Activated CD4-positive, alpha-beta T cell treated with anti-CD3 and anti-CD28 coated beads, Interleukin-2, amount 50 U/mL, for 1 hour (primary cell): ENCODE measurements at places on chromosomes 3 and 15.

GRCh38 chr3:146226881-146227280 lies 24.0 kb downstream of the PLSCR4 start:
- no peak for DNase-seq

DNA sequence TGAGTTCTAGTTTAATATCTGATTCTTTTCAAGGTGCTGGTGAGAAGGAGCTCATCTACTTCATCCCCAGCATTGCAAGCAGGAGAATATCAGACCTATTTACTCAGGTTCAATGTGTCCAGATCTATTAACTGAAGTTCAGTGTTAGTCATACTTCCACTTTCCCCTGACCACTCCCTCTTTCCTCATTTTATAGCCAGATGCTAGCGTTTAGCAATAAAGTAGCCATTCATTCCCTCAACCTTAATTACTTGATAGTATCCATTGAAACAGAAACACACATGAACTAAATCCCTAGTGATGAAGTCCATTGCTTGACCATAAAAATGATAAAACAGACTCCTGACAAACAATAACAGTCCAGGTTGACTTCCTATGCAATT lies 60.0 kb downstream of the RPL22L1 start:
- no peak for DNase-seq

DNA sequence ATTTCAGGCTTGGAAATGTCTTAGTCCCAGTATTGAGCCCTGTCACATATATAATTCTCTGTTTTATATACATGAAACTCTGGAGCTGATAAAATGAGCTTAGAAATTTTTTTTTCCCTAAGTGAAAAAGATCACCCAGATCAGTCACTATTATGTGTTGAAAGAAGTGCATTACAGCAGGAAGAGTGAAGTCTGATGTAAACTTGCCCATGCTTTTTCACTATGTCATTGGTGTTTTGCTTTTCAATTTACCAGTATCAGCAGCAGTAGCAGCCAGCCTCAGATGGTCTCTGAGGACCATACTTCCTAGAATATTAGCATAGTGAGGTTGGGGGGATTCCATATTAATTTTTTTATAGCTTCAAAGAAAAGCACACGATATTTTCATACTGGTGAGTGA lies 255.6 kb upstream of the KCNH8 start:
- no peak for DNase-seq

GRCh38 chr3:46489875-46490274 lies 7.9 kb upstream of the RTP3 start:
- DNase-seq, result no peak

- no peak for DNase-seq
Observed at GRCh38 chr15:81242778-81243177, 46.1 kb downstream of the IL16 start.

- DNase-seq, result no peak
Observed at GRCh38 chr15:89462198-89462912, 34.0 kb downstream of the RHCG start.

GRCh38 chr3:101828691-101829436 lies 20.4 kb upstream of the NFKBIZ start:
- DNase-seq, result peak; percentile 51

GRCh38 chr3:51706788-51707731 lies at the start of gene GRM2:
GRM2 (plus strand) TSS chr3:51707068; CDS start chr3:51708984, 1,916 bp downstream.
- DNase-seq, result no peak

DNA sequence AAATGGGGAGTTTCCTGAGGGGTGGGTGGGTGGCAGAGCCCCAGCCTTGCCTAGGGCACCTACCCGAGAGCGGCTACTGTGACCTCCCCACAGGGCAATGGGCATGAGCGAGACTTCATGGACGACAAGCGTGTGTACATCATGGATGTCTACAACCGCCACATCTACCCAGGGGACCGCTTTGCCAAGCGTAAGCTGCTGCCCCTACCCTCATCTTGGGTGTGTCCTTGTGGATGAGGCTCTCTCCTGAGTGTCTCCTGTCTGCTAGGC lies 22.6 kb downstream of the HDAC11 start:
- no peak for DNase-seq

GRCh38 chr15:91316126-91316525 lies 216.1 kb downstream of the SV2B start:
- no peak for DNase-seq

GRCh38 chr15:29081781-29082180 lies 187.8 kb downstream of the NSMCE3 start:
- DNase-seq, result no peak

GRCh38 chr3:37700466-37701248 lies 161.0 kb upstream of the CTDSPL start:
- no peak for DNase-seq

DNA sequence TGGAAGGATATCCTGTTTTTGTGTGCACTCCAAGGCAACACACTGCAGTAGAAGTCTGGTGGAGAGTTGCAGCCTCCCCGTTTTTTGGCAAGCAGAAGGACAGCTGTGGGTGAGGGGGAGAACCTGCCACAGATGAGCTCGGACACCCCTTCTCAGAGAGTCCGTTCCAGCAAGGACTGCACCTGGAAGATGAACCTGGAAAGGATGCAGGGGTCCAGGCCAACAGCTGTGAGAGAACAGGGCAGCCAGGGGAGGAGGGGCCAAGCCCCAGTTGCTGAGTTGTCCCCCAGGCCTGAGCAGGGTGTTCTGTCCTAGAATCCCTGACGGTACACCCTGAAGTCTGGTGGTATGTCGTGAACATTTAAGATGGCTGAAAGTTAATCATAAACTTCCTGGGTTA lies 30.2 kb downstream of the ZXDC start:
- DNase-seq, result no peak

DNA sequence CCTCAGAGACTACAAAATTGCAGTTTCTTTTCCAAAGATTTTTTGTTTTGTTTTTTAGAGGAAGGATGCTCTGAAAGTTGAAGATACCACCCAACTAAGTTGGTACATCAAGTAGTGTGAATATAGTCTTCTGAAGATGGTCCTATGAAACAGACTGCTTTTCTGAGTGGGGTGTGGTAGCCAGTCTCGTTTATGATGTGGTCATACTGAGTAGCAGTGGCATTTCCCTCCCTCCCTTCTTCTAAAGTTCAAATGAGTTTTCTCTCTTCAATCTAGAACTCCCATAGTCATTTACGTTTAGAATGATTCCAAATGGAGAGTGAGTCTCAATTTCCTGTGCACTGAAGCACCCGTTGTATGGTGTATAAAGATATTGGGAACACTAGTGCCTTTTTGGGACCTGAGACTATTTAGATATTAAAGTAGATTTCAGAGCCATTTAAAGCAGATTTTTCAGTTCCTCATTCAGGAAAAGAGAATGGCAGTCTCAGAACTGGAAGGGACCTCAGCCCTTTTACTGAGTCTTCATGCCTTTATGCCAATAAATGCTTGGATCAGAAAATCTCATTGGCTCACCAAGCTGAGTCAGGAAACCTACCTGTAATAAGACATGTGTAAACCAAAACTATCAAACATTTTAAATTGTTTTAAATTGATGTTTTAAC lies 200.4 kb downstream of the CDIN1 start:
- DNase-seq, result no peak

GRCh38 chr3:13301286-13301987 lies 118.7 kb downstream of the NUP210 start:
- no peak for DNase-seq

DNA sequence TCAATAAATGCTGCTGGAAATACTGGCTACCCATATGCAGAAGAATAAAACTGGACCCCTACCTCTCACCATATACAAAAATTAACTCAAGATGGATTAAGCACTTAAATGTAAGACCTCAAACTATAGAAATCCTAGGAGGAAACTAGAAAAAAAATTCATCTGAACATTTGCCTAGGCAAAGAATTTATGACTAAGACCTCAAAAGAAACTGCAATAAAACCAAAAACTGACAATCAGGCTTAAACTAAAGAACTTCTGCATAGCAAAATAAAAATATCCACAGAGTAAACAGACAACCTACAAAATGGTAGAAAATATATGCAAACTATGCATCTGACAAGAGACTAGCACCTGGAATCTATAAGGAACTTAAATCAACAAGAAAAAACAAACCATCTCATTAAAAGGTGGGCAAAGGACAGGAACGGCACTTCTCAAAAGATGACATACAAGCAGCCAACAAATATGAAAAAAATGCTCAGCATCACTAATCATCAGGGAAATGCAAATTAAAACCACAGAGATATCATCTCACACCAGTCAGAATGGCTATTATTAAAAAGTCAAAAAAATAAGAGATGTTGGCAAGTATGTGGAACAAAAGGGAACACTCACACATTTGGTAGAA lies 47.0 kb downstream of the MYO9A start:
- no peak for DNase-seq

- no peak for DNase-seq
Observed at GRCh38 chr15:95146481-95146880, 915.1 kb downstream of the MCTP2 start.

GRCh38 chr3:29072611-29073010 lies 208.3 kb upstream of the RBMS3 start:
- no peak for DNase-seq

- no peak for DNase-seq
Observed at GRCh38 chr3:14253707-14254382, 75.2 kb downstream of the LSM3 start.

GRCh38 chr15:98906712-98907083 lies 100.9 kb downstream of the PGPEP1L start:
- no peak for DNase-seq

DNA sequence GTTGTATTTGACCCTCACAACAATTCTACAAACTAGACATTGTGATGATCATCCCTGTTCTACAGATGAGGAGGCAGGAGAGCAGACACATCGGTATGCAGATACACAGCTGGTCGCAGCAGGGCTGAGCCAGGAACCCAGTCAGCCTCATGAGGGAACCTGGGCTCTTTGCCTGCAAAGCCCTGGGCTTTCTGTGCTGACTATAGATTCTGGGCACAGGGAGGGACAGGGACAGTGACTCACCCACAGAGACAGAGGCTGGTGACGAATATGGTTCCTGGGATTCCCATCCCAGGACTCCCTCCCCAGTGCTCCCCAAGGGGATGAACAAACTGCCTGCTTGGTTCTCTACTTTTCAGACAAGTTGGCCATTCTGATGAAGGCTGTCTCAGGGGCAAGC lies 3.8 kb upstream of the CAMP start:
- no peak for DNase-seq

GRCh38 chr3:172666181-172666872 lies 44.5 kb downstream of the NCEH1 start:
- DNase-seq, result no peak

DNA sequence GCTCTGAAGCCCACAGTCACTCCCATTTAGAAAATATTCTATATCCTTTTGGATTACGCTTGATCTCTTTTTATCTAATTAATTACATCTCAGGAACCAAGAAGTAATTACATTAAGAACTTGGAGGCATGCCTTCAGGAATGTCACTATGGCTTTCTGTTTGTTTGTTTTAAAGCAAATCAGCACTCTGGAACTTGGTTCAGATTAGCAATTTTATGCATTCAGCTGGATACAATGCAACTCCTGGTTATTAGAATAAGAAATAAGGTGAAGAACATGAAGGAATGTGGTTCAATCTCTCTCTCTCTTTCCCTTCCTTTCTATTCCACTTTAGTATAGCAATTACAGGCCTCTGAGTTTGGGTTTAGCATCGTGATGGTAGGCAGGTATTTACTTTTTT lies 235.8 kb downstream of the FHIT start:
- no peak for DNase-seq

DNA sequence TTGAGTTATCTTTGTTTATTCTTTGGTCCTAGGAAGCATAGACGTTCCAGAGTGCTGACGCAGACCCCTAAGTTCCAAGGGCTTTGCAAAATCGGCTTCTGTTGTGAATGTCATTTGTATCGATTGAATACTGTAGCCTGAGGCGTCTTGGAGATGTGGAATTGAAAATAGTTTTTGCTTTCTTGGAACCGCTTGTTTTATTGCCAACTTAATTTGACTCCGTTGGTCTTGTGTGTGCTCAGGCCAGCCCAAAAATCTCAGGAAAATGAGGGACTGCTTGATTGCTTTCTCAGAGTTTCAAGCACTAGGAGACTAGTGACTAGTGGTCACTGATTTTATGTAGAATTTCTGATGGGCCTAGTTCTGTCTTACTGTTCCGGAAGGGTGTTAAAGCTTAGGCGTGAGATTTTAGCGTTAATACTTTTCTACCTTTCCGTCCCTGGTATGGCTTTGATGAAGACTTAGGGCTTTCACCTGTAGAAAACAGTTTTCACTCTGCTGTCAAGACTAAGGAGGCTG lies 263 bp upstream of the UTS2B start:
- no peak for DNase-seq

GRCh38 chr3:123986427-123986826 lies 5.5 kb downstream of the ROPN1 start:
- DNase-seq, result no peak

DNA sequence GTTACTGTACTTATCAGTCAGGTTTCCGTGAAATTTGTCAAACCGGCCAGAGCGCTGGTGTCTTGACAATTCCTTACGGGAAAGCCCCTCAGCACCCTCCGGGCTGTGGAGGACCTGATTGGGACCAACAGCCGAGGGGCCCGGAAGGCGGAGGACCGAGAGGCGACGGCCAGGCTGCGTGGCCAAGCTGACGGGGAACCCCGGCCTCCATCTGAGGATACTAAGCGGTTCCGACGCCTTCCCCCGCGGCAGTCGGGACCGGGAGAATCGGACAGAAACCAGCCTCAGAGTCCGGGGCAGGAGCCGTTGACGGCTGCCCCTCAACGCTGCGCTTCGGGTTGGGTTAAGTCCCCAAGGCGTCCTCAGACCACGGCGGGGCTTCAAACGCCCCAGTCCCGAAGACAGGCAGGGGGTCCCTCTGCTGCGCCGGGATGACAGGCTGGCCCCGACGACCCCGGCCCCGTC lies 499 bp downstream of the ALDH1A2 start:
- DNase-seq, result no peak

DNA sequence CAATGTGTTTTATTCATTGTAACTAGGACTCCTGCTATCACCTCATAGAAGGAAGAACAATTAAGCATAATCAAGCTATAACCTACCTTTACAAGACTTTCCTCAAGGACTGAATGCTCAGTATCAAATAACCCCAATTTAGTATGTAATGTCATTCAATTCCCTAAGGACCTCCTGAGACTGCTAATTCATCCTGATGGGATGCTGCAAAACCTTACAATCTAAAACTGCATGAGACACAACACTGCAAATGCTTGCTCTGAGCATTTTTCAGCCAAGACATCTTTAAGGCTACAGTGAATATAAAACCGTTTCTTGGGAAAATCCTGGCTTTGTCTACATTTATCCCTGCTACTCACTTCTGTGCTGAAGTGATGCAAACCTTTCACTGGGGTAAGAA lies 69.9 kb downstream of the RYK start:
- no peak for DNase-seq

GRCh38 chr15:68154923-68155559 lies 50.1 kb downstream of the CALML4 start:
- peak; percentile 11 for DNase-seq
